ENCODE measurements at places on chromosomes 6 and 20. TPM values are rescaled to one million over a fixed set of nuclear protein-coding genes. Genes with fewer than 3 reads are reported as not detected.

PSORS1C2 gene
- not detected for total RNA-seq

TTPAL gene
- 9.2 TPM for total RNA-seq

TREML2 gene
- total RNA-seq, result not detected

LRRN4 gene
- 1.0 TPM for total RNA-seq

MYH7B gene
- total RNA-seq, result not detected

SAPCD1 gene
- 2.8 TPM for total RNA-seq

STMND1 gene
- total RNA-seq, result not detected

TFAP2D gene
- total RNA-seq, result not detected
